ENCODE measurements at places on chromosomes 12 and 14.

DNA sequence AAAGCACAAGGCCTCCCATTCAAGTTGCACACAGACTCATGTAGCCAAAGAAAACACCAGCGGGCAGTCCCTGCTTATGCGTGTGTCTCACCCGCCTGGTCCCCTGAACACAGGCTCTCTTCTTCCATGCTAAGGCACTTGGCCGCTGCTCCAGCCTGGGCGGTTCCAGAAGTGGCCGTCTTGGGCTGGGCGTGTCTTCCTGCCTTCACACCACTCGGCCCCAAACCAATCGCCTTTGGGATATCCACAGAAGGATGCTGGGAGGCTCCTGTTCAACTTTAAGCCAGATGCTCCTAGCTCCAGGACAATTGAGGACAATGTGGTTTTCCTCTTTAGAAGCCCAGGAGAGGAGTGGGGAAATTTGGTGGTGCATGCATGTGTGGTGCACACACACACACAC is 2.2 kb downstream of the SCARB1 start:
- no peak for DNase-seq

GRCh38 chr14:53350866-53351265 is 197.7 kb upstream of the DDHD1 start:
- no peak for DNase-seq

GRCh38 chr12:31853520-31853919 is 105.7 kb upstream of the RESF1 start:
- DNase-seq, result no peak

GRCh38 chr12:98419795-98420404 is 95.5 kb upstream of the TMPO start:
- DNase-seq, result no peak

- no peak for DNase-seq
These were observed 64.1 kb upstream of the TSPAN11 start for GRCh38 chr12:30862486-30862885.

Data from CD8-positive, alpha-beta memory T cell (primary cell).